ENCODE measurements at places on chromosomes 7 and 10. TPM values are rescaled to one million over a fixed set of nuclear protein-coding genes. Genes with fewer than 3 reads are reported as not detected.

The DKK1 gene
- not detected for polyA plus RNA-seq

The C7orf57 gene
- polyA plus RNA-seq: not detected

GRCh38 chr10:106746868-106747267 is 417.6 kb downstream of the SORCS1 start:
- no peak for DNase-seq

GRCh38 chr10:29202386-29202940 is 86.4 kb upstream of the LYZL1 start:
- no peak for DNase-seq

DNA sequence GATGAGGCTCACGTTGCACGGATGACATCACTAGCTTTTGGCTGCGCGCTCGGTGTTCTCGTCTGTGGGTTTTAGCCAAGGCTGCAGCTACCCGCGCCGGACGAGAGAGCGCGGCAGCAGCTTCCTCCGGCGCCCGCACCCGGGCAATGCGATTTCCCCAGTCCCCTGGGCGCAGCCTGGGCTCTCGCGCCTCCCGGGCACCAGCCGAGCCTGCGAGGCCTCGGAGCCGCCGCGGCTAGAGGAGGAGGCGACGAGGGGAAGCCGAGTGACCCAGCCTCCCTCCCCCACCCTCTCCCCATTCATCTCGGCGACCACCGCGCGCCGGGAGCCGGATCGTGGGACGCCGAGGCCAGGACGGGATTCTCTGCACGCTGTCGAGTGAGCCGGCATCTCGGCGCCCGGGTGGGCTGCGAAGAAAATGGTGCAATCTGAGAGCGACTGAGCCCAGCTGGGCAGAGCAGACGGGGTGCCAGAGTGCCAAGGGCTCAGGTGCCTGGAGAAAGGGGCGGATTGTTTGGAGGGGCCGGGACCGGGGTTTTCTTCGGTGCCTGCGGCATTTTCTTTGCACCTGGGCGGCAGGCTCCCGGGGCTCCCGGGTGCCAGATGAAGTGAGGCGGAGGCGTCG is 1.2 kb upstream of the TMEM178B start:
- DNase-seq: no peak

Data from CD14-positive monocyte (primary cell).